ENCODE measurements at places on chromosomes 13 and 19.
A peak's percentile ranks its signal among the peaks of the same experiment; 100 is the strongest.

GRCh38 chr19:23403581-23404324 lies 8.5 kb upstream of the ZNF91 start:
- DNase-seq, result no peak

DNA sequence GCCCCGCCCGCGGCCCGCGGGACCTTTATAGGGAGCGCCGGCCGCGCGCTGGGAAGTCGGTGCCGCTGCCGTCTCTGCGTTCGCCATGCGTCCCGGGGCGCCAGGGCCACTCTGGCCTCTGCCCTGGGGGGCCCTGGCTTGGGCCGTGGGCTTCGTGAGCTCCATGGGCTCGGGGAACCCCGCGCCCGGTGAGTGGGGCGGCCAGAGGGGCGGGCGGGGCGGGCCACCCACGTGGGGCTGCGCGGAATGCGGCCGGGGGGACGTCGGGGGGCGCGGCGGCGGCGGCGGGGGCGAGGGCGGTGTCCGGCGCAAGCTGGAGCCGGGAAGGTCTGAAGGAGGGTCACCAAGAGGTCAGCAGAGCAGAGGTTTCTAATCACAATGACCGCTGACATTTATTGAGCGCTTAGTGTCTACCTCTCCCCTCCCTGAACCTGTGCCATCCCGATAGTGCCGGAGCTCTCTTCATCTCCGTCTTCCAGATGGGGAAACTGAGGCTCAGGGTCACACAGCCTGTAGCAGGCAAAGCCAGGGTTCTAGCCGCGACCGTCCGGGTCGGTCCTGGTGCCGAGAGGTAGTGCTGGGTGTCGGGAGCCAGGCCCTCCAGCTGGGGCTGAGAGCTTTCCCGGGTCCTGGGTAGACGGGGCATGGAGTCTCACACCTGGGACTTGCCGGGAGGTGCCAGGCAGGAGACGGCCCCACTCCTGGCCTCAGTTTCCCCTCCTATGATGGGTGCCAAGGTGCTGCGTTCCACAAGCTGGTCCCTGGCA lies at the start of gene FSTL3:
TSS of gene FSTL3 (plus strand) at position 54 of the 767 bp plus-strand sequence. CDS start at position 86, 32 bp downstream.
- DNase-seq, result no peak

DNA sequence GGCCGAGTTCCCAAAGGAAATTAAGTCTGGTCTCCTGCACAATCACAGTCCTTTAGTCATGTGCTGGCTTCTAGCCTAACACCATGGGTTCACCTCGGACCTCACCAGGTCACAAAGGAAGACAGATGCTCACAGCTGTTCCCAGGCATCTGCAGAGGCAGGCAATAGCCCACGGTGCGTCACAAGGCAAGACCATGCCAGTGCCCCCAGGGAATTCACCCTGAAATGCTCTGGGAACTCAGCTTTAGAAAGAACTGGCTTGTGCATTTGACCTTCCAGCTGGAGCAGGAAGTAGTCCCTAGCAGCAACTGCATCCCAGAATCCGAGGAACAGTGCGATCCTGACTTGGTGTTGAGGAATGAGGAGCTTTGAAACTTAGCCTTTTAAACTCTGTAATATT lies 96.8 kb upstream of the WASF3 start:
- DNase-seq, result no peak

GRCh38 chr19:28435551-28436271 lies 777.2 kb downstream of the UQCRFS1 start:
- DNase-seq, result peak; percentile 80

- DNase-seq, result no peak
Observed at GRCh38 chr13:104553186-104553585, 1487.0 kb upstream of the SLC10A2 start.

GRCh38 chr19:19461671-19462622 lies 53.4 kb downstream of the TSSK6 start:
- no peak for DNase-seq

DNA sequence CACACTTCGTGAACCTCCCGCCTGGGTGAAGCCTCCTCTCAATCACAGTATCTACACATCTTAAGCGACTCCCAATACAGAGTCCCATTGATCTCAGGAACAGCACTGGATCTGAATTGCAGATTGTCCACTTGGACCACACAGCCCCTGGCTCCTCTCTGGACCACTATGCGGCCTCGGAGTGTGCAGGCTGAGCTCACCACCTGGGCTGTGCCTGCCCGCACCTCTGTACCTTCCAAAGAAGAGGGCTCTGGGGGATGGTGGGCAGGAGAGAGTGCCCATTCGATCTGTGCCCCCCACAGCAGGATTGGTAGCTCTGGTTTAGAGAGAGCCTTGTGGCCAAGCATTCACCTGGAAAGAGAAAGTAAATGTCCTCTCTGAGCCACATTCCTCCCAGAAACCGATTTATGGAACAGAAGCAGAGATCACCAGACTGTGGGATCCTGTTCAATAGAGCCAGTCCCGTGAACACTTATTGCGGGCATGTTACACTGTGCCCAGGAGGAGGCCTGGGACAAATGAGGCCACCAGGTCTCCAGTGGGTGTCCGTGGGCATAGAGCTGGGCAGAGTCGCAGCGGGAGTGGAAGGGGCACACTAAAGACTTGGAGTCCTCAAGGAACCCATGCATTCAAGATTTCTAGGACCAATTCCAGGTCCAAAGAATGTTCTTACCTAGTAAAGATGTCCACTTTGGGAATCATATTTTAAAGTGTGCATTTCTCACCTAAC lies 141.6 kb upstream of the SOX1 start:
- no peak for DNase-seq

- no peak for DNase-seq
Observed at GRCh38 chr13:77810878-77811277, 107.8 kb downstream of the EDNRB start.

GRCh38 chr19:32691952-32692726 lies 518 bp downstream of the NUDT19 start:
- DNase-seq, result peak; percentile 66
